ENCODE measurements at places on chromosomes 7 and 10.

GRCh38 chr7:43139137-43139536 is 26.7 kb downstream of the HECW1 start:
- peak; percentile 63 for DNase-seq

- no peak for DNase-seq
Observed at GRCh38 chr7:85749696-85750453, 563.0 kb upstream of the SEMA3D start.

- DNase-seq, result no peak
Observed at GRCh38 chr7:100413889-100414288, 14.6 kb downstream of the ZCWPW1 start.

DNA sequence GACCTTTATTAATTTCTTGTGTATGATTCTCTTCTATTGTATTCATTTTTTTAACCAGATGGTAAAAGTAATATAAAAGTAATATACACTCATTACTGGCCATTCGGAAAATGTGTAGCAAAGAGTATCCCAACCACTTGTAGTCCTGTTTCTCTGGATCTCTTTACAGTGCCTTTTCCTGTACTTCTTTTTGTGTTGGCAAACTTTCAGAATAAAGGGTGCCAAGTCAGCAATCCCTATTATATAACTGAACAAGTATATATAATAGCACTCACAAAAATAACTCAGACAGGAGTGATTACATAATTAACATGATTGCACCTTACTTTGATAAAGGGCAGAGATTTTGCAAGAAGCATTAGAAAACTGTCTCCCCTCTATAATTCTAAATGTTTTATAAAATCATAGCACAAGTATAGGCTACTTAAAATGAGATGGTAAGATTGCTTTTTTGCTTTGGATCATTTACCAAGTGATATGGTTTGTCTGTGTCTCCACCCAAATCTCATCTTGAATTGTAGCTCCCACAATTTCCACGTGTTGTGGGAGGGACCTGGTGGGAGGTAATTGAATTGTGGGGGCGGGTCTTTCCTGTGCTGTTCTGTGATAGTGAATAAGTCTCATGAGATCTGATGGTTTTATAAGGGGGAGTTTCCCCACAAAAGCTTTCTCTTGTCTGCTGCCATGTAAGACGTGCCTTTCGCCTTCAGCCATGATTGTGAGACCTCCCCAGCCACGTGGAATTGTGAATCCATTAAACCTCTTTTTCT is 41.5 kb upstream of the EPC1 start:
- DNase-seq, result no peak

GRCh38 chr7:85479918-85480643 is 293.2 kb upstream of the SEMA3D start:
- DNase-seq, result peak; percentile 23

DNA sequence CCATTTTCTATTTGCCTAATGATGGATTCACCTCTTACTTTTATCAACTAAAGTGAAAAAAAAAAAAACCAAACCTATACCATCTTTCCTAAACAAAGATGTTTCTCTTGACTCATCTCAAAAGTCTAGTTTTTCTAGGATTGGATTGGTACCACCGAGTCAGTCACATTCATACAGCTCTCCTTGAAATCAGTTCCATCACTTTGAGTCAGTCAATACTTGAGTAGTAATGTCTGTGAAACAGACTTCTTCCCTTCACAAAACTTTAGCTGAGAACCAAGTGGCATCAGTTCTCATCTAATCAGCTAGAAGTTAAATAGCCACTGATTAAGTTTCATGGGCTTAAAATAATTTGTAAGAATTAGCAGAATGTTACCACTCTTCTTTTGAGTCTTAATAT is 13.3 kb downstream of the CDK6 start:
- DNase-seq, result no peak

DNA sequence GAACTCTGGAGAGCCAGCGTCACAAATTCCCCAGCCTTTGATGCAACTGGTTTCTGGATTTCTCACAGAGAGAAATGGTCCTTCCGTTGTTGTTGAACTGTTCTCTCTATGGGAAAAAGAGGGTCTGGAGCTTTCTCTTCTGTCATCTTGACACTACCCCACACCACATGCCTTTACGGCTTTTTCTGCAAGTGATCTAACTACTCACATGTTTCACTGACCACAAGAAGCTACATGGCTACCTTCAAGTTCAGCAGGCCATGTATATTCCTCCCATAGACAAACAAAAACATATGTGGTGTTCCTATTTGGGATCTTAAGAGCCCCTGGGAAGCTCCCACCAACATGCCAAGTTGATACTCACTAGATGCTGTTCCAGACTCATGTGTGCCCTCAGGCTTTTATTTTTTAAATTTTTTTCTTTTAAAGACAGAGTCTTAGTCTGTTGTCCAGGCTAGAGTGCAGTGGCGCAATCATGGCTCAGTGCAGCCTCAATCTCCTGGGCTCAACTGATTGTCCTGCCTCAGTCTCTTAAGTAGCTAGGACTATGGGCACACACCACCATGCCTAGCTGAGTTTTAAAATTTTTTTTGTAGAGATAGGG is 72.0 kb downstream of the RNF216 start:
- peak; percentile 57 for DNase-seq

- no peak for DNase-seq
Observed at GRCh38 chr10:117731121-117731791, 188.7 kb downstream of the EMX2 start.
